Caki2 (cell line): ENCODE measurements at places on chromosomes 7 and 10. TPM values are rescaled to one million over a fixed set of nuclear protein-coding genes. Genes with fewer than 3 reads are reported as not detected.
A peak's percentile ranks its signal among the peaks of the same experiment; 100 is the strongest.

DNA sequence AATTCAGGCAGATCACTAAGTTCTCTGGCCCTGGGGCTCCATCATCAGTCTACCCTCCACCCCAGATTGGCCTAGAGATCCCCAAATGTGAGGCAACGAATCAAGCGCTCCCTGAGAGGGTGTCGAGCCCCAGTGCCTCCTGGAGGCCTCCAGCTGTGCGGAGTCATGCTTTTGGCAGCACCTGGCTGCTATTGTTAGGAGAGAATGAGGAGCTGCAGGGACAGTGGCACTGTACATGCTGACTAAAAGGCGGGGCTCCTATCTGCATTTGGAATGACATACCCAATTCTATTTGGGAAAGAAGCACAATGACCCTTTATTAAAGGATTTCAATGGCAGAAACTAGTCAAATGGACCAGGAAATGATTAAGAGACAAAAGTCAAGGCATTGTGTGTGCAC is 161.8 kb downstream of the DPY19L1 start:
- no peak for DNase-seq

GRCh38 chr10:822661-823367 is 108.7 kb downstream of the LARP4B start:
- DNase-seq, result no peak

DNA sequence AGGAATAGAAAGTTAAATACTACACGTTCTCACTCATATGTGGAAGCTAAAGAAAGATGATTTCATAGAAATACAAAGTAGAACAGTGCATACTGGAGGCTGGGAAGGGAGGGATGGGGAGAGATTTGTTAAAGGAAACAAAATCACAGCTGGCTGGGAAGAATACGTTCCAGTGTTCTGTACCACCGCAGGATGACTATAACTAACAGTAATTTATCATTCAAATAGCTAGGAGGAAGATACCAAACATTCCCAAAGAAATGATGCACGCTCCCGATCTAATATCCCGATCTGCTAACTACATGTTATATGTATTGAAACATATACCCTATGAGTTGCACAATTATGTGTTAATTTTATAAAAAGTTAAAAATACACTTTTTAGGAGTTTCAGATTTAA is 162.3 kb downstream of the ZMYND11 start:
- no peak for DNase-seq

Gene TMEM72
- 1.5 TPM in 1 of 2 replicates, not detected in the other for total RNA-seq

- no peak for DNase-seq
Measured at GRCh38 chr10:36048236-36048635, 406.1 kb upstream of the FZD8 start.

DNA sequence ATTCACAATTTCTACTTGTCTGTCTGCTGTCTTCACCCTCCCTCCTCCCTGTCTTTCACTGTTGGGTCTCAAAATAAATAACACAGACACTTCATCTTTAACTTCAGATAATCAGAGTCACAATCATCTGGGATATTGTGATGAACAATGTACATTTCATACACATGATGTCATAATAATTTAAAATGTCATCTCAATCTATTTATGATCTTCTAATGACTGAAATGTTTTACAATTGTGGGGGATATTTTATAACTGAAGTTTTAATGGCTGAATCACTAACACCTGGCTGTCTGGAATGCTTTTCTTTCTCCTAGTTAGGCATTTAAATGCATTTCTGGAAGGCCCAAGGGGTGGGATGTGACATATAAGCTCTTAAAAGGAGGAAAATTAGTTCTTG is 859.8 kb downstream of the LRMDA start:
- no peak for DNase-seq

DNA sequence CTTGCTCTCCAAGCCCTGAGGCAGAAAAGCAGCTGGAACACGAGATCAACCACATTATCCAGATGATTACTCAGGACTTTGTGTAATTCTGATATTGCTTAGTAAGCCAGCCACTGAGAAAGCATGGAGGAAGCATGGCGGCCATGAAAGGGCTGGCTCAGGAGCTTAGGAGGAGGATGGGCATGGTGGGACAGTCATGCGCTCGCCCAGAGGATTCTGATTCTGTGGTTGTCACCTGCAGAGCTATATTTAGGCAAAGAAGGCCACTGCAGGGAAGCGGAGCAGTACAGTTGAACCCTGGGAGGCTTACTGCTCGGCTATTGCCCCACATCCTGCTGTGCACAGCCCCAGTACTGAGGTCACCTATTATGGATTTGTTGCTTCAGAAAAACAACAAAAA is 128.8 kb upstream of the DNAJB12 start:
- no peak for DNase-seq

GRCh38 chr10:8100366-8100765 is 45.9 kb downstream of the GATA3 start:
- DNase-seq, result no peak

DNA sequence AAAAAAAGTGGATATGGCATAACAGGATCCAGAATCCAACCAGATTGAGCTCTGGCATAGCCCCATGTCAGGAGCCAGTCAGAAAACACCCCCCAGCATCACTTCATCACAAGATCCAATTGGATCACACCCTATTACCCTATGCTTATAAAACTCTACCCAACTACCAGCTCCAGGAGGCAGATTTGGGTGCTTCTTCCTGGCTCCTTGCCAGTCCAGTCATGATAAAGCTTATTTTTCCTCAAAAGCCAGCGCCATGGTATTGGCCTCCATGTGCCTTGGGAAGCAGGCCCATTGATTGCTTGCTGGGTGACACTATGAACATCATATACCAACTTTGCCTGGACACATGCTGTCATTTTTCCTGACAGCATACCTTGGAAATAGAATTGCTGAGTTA is 281.4 kb upstream of the MKLN1 start:
- DNase-seq, result no peak

DNA sequence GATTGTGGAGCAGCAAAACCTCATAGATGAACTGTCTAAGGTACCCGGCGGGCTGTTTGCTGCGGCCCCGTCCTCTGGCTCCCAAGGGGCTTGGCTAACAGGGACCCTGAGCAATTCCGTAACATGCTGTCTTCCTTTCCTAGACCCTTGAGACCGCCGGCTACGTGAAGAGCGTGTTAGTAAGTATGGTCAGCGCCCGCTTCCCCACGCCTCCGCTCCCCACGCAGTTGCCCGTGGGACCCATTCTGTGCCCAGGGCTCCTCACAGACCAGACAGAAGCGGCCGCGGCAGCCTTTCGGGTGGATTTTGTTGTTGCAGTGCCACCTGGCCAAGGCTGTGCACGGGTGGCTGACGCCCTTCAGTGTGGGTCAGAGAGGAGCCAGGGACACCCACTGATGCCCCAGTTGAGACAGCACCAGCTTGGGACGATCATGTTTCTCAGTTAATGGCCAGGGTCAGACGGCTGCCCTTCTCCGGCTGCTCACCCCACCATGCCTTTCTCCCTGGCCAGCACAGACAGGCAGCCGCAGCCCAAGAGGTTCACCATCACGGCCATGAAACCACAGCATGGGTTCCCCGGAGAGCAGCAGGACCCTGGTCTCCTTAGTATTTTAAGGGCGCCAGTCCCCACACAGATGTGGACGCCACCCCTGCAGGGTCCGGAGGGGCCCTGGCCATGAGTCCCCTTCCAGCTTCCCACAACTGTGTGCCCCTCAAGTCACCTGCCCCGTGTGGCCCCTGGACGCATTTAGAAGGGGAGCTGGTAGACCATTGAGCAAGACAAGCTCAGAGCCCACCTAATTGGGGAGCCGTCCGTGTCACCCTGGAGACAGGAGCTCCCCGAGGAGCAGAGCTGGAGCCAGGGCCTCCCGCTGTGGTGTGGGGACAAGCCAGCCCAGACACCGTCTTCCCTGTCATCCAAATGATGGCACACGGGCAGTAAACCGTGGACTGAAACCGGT is 49.4 kb upstream of the DPYSL4 start:
- DNase-seq, result no peak

- DNase-seq, result peak; percentile 18
Measured at GRCh38 chr7:107076781-107077698, 32.5 kb downstream of the PRKAR2B start.

GRCh38 chr10:79047584-79047874 is 21.2 kb upstream of the ZMIZ1 start:
- no peak for DNase-seq

Gene ATRNL1
- 124 and 137 TPM in 2 replicates for total RNA-seq

GRCh38 chr10:104734433-104734832 is 93.3 kb downstream of the SORCS3 start:
- DNase-seq, result no peak

Gene KCND2
- not detected in 2 replicates for total RNA-seq

- DNase-seq, result peak; percentile 94
Measured at GRCh38 chr7:76303202-76304147, 1.0 kb downstream of the HSPB1 start.

Gene NACAD
- total RNA-seq, result not detected in 2 replicates

GRCh38 chr7:47188136-47188535 is 393.8 kb downstream of the TNS3 start:
- DNase-seq, result no peak

- no peak for DNase-seq
Measured at GRCh38 chr7:113891031-113891350, 27.8 kb downstream of the PPP1R3A start.

DNA sequence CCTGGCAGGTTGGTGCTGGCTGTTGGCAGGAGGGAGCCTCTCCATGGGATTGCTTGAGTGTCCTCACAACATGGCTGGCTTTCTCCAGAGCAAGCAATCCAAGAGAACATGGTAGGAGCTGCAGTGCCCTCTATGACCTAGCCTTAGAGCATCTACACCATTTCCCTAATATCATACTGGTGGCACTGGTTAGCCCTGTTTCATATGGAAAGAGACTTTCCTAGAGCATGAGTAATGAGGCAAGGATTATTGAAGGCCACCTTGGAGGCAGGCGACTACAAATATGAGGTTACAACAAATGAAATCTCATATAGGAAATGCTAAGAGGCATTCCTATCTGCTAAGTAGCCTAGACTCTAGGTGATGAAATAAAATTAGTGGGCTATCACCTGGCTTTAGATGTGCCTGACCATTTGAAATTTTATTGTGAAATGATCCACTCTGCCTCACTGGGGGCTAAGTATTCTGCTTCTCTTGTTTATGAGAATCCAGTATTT is 153.6 kb downstream of the RGS10 start:
- DNase-seq, result no peak
